ENCODE measurements at places on chromosomes 13 and 19. TPM values are rescaled to one million over a fixed set of nuclear protein-coding genes. Genes with fewer than 3 reads are reported as not detected.

- no peaks in the 10 kb centered on the region for H3K4me1 ChIP-seq
- no peak overlapping the region for H3K27ac ChIP-seq
- no peak for DNase-seq
- H3K4me3 ChIP-seq = no peak overlapping the region
Measured at GRCh38 chr13:43908156-43909126, 28.7 kb downstream of the LACC1 start.

Gene ZNF578
- 1.8 TPM for total RNA-seq

Gene PTPRS
- total RNA-seq = 0.16 TPM

Gene ENOX1
- 2.4 TPM for total RNA-seq

GRCh38 chr19:16106121-16106520 lies 5.6 kb upstream of the RAB8A start:
- no peak overlapping the region for H3K4me3 ChIP-seq
- peaks cover 26% of the 10 kb centered on the region for H3K36me3 ChIP-seq
- peak overlapping the region; percentile 75 for H3K27ac ChIP-seq
- H3K4me1 ChIP-seq = peaks cover 16% of the 10 kb centered on the region

DNA sequence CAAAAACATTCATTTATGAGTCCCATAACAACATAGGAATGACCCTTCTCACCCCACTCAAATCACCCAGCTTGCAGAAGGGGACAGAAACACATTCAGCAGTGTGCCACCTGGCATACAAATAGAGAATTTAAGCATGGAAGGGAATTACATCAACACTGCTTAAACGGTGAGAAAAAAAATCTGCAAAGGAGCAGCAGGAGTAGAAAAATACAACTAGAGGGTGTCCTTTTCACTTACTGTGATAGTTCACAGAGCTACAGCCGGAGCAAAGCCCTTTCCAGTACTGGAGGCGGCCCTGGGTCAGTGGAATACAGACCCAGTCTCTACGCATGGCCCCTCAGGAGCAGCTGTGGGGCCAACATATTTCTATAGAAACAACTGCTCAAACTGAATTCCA lies 764.3 kb upstream of the ARGLU1 start:
- no peak overlapping the region for H3K27ac ChIP-seq
- no peaks in the 10 kb centered on the region for H3K36me3 ChIP-seq
- no peaks in the 10 kb centered on the region for H3K27me3 ChIP-seq

GRCh38 chr19:42467183-42467760 lies 24.5 kb upstream of the CXCL17 start:
- H3K36me3 ChIP-seq = no peaks in the 10 kb centered on the region
- H3K27me3 ChIP-seq = no peaks in the 10 kb centered on the region
- no peak for DNase-seq
- peaks cover 37% of the 10 kb centered on the region for H3K4me1 ChIP-seq

DNA sequence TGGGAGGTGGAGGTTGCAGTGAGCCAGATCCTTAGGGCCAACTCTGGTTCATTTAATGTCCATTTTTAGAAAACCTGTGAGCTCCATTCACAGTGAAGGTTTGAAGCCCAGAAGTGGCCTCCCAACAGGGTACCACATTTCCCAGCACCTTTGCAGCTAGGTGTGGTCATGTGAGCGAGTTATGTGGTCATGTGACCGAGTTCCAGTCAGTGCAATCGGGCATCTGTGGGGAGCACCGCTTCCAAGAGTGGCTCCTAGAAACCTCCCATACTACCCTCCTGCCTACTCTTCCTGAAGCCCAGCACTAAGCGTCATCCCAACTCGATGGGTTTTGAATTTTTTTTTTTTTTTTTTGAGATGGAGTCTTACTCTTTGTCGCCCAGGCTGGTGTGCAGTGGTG lies 663 bp upstream of the PLA2G4C start:
- no peak overlapping the region for H3K4me3 ChIP-seq
- H3K27ac ChIP-seq = no peak overlapping the region
- no peaks in the 10 kb centered on the region for H3K27me3 ChIP-seq
- H3K36me3 ChIP-seq = peaks cover 4% of the 10 kb centered on the region

- DNase-seq = no peak
- no peak overlapping the region for H3K4me3 ChIP-seq
- H3K36me3 ChIP-seq = no peaks in the 10 kb centered on the region
- H3K27ac ChIP-seq = no peak overlapping the region
- H3K27me3 ChIP-seq = no peaks in the 10 kb centered on the region
Measured at GRCh38 chr13:80117515-80117914, 223.4 kb downstream of the SPRY2 start.

GRCh38 chr19:11570039-11570462 lies 7.4 kb downstream of the ACP5 start:
- no peak overlapping the region for H3K27ac ChIP-seq
- peaks cover 3% of the 10 kb centered on the region for H3K36me3 ChIP-seq
- no peak for DNase-seq
- peaks cover 30% of the 10 kb centered on the region for H3K4me1 ChIP-seq

Gene ZNF729
- not detected for total RNA-seq

Gene APLP1
- total RNA-seq = 2.0 TPM

- no peak overlapping the region for H3K27ac ChIP-seq
- no peak for DNase-seq
- H3K4me1 ChIP-seq = peaks cover 71% of the 10 kb centered on the region
Measured at GRCh38 chr13:29957320-29957719, 106.9 kb upstream of the UBL3 start.

DNA sequence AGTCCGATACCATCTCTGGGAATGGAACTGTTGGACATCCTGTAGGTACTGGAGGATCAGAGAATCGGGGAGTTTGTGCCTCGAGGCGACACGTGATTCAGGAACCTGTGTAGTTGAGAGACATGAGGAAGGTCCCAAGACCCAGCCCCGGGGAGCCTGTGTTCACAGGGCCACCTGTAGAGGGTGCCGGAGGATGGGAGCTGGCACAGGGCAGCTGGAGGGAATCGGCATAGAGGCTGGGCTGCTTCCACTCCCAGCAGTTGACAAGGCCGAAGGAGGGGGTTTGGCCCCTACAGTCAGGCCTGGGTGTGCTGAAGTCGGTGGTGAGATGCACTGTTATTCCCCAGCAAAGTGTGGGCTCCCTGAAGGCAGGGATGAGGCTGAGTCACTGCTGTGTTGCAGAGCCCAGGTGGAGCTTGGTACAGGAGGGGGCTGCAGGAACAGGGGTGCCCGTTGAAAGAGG lies 2.5 kb upstream of the ISYNA1 start:
- no peak overlapping the region for H3K4me3 ChIP-seq
- peak overlapping the region; percentile 32 for H3K27ac ChIP-seq
- no peaks in the 10 kb centered on the region for H3K27me3 ChIP-seq

DNA sequence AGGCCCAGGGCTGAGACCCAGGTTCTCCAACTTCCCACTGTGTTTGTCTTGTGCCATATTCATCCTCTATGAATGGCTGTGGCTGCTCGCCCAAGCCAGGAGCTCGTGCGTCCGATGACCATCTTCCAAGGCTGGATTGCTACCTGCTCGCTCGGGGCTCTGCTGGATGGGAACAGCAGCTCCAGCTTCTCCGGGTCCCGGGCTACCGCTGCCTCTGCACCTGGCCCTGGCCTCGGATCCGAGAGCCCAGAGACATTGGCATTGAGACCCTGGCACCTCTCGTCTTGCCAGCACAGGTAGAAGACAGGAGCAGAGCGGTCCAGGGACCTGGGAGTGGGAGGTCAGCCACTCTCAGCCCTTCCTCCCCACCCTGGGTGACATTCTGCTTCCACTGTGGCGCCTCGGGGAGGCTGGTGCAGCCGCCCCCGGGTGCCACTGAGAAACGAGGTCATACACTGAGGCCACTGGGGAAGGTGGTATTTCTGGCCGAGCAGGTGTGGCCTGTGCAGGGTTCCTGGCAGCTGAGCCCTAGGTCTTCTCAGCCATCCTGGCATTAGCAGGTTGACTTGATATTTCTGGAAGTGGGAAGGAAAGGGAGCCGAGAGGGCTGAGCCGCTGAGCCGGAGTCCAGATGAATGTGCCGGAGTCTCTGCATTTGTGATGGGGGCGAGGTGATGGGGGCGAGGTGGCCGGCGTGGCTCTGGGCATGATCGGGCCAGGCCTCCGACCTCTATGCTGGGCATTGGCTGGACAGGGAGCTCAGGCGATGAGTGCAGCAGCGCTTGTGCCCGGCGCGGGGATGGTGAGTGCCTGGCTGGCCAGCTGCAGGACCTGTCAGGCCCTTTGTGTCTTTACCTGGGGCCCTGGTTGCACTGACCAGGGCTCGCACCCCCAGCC lies 18.6 kb downstream of the NDUFB7 start:
- H3K36me3 ChIP-seq = peaks cover 7% of the 10 kb centered on the region
- H3K4me1 ChIP-seq = peaks cover 26% of the 10 kb centered on the region
- no peak overlapping the region for H3K27ac ChIP-seq
- H3K4me3 ChIP-seq = no peak overlapping the region
- no peaks in the 10 kb centered on the region for H3K27me3 ChIP-seq

DNA sequence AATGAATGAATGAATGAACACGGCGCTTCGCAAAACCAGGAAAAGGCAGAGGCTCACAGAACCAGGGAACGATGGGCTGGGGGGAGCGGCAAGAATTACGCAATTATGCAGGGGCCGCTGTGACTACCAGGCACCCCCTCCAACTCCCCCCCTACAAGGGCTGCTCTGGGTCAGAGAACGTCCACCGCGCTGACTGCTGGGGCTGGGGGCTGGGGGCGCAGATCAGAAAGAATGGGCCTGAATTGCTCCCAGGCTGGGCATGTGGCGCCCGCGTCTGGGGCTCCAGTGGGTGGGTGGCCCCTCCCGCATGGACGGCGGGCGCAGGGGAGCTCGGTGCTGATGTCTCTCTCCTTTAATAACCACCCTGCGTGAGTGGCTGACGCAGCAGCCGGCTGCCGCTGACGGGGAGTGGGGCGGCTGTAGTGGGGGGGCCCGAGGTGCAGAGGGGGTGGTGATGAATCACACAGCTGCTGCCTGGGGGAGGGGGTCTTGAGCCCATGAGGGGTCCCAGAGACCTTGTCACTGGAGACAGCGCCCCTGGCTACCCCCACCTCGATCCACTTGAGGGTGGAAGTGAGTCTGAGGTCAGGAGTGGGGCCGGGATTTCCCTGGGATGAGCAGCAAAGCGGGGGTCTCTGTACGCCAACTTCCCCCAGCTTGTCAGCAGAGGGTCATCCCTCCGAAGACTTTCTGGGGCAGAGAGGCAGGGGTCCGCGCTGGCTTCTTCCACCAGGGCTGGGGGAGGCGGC lies 1.5 kb upstream of the CIRBP start:
- H3K27ac ChIP-seq = no peak overlapping the region
- DNase-seq = peak; percentile 60
- peaks cover 64% of the 10 kb centered on the region for H3K4me1 ChIP-seq
- H3K27me3 ChIP-seq = peaks cover 2% of the 10 kb centered on the region
- H3K4me3 ChIP-seq = peak overlapping the region; percentile 38

Gene LILRB5
- not detected for total RNA-seq

- DNase-seq = no peak
- no peaks in the 10 kb centered on the region for H3K36me3 ChIP-seq
- H3K4me1 ChIP-seq = no peaks in the 10 kb centered on the region
- H3K27ac ChIP-seq = no peak overlapping the region
- no peak overlapping the region for H3K4me3 ChIP-seq
- H3K27me3 ChIP-seq = peaks cover 48% of the 10 kb centered on the region
Measured at GRCh38 chr13:25192936-25193335, 20.8 kb upstream of the AMER2 start.

Gene PSPN
- total RNA-seq = 1.8 TPM

DNA sequence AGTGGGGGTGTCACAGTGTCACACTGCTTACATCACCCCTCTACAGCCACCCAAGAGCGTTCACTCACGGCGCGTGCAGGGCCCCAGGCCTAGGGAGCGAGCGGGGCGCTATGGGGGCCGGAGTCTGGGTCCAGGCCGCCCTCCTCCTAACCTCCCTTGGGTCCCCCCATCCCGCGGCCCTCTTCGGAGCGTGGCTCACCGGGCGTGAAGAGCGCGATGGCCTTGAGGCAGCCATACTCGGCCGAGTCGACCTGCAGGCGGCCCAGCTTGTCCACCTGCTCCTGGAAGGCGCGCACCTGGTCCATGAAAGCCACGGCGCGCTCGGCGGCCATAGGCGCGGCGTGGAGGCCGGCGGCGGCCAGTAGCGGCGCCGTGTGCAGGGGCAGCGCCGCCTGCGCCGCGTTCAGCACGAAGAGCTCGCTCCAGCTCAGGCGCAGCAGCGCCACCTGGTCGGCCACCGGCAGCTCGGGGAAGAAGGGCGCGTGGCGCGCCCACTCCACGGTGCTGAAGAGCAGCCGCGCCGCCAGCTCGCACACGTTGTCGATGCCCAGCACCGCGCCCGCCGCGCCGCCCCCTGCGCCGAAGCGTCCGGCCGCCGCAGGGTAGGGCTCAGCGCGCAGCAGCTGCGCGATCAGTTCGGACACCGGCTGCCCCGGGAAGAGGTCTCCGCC lies 9.4 kb downstream of the OCEL1 start:
- peaks cover 5% of the 10 kb centered on the region for H3K4me1 ChIP-seq
- peak overlapping the region; percentile 70 for H3K4me3 ChIP-seq
- DNase-seq = peak; percentile 81
- H3K27me3 ChIP-seq = no peaks in the 10 kb centered on the region
- no peaks in the 10 kb centered on the region for H3K36me3 ChIP-seq

- H3K4me1 ChIP-seq = no peaks in the 10 kb centered on the region
- H3K4me3 ChIP-seq = no peak overlapping the region
- H3K36me3 ChIP-seq = no peaks in the 10 kb centered on the region
- no peaks in the 10 kb centered on the region for H3K27me3 ChIP-seq
Measured at GRCh38 chr13:35769812-35770211, 293.3 kb upstream of the MAB21L1 start.

- H3K4me1 ChIP-seq = peaks cover 1% of the 10 kb centered on the region
- H3K4me3 ChIP-seq = no peak overlapping the region
- peaks cover 19% of the 10 kb centered on the region for H3K27me3 ChIP-seq
- H3K36me3 ChIP-seq = no peaks in the 10 kb centered on the region
- no peak for DNase-seq
Measured at GRCh38 chr19:51320280-51320657, 8.8 kb downstream of the IGLON5 start.

Data from activated CD8-positive, alpha-beta memory T cell treated with anti-CD3 and anti-CD28 coated beads, Interleukin-2, amount 10 ng/mL, durations not matched to agents 7 days and 5 days (primary cell).